NCI-H345 (cell line): ENCODE measurements at places on chromosomes 2 and 18.

GRCh38 chr2:226440127-226440918 is 359.3 kb downstream of the IRS1 start:
- DNase-seq: no peak

GRCh38 chr18:3863593-3863992 is 413.6 kb downstream of the TGIF1 start:
- DNase-seq: no peak

DNA sequence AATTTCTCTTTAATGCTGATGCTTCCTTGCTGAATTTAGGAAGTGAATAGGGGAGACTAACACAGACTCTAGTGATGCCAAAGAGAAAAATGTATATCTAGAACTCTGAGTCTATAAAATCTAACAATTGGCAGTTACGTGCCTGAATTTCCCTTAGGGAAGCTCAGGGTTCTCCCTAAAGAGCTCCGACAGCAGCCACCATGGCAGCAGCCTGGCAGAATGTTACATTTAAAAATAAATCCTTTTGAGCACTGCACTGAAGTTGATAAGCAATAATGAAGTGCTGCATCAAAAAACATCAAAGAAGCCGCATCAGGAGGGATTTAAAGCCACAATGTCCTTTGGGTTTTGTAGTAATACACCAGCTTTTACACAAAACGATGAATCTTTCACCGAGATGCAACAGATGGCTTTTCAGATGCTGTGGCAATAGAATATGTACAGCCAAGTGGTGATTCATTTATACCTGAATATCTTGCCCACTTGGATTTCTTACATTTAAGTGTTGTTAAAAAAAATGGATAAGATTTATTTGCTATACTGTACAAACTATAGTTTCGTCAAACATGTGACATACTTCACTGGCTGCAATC is 291.2 kb upstream of the SESTD1 start:
- no peak for DNase-seq

DNA sequence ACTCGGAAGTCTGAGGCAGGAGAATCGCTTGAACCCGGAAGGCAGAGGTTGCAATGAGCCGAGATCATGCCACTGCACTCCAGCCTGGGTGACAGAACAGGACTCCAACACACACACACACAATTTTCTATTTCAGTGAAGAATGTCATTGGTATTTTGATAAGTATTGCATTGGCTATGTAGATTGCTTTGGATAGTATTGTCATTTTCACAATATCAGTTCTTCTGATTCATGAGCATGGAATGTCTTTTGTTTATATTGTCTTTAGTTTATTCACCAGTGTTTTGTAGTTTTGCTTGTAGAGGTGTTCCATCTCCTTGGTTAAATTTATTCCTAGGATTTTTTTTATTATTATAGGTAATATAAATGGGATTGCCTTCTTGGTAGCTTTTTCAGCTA is 693.4 kb upstream of the SYT4 start:
- DNase-seq: no peak

- DNase-seq: no peak
Measured at GRCh38 chr18:78296166-78296565, 683.5 kb upstream of the SALL3 start.

- no peak for DNase-seq
Measured at GRCh38 chr2:199228887-199229819, 228.6 kb downstream of the SATB2 start.

DNA sequence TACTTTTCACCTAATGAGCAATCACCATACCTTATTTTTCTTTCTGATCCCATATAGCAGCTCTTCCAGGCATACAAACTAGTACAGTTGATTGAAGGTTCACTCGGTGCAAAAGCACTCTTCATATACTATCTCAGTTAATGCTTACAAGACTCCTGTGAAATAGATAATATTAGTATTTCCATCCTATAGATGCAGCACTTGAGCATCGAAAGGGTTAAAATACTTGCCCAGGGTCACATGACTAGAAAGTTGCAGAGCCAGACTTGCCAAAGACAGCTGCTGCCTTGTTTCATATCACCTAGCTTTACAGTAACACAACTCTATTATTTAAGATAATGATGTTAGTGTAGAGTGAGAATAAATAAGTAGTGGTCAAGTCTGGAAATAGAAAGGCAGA is 466.0 kb upstream of the TNP1 start:
- no peak for DNase-seq

DNA sequence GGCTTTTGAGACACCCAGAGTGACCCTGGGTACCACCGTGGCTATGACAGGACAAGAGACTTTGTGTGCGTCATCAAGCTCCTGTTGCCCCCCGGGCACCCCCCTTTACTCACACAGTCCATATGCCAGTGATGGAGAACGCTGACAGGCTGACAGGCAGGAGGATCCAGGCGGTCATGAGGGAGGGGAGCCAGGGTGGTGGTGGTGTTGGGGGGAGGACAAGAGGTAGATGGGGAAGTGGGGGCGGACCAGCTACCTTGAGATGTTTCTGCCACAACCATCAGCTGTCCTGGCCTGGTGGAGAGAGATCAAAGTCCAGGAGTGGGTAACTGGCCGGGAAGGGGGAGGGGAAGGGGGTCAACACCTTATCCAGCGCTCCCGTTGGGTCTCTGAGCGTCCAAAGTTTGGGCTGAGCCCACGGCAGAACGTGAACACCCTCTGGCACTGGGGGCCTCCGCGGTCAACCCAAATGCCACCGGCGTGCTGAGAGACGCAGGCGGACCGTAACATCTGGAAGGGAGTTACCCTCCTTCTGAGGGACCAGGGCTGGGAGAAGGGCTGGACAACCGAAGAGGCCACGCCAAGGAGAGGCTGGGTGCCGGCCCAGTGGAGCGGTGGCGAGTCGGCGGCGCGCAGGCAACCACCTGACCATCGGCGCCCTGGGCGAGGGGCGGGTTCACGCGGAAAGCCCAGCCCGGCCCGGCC is 575 bp downstream of the TMEM150A start:
- no peak for DNase-seq

GRCh38 chr2:168712053-168712452 is 90.4 kb upstream of the NOSTRIN start:
- DNase-seq: no peak

- DNase-seq: no peak
Measured at GRCh38 chr18:52337276-52337675, 2.7 kb upstream of the DCC start.

- DNase-seq: no peak
Measured at GRCh38 chr2:12051831-12052230, 305.4 kb downstream of the LPIN1 start.
